EH (cell line): ENCODE measurements at places on chromosomes 3 and 15.

- no peak for DNase-seq
These were observed 5.2 kb downstream of the POC1A start for GRCh38 chr3:52149021-52149420.

DNA sequence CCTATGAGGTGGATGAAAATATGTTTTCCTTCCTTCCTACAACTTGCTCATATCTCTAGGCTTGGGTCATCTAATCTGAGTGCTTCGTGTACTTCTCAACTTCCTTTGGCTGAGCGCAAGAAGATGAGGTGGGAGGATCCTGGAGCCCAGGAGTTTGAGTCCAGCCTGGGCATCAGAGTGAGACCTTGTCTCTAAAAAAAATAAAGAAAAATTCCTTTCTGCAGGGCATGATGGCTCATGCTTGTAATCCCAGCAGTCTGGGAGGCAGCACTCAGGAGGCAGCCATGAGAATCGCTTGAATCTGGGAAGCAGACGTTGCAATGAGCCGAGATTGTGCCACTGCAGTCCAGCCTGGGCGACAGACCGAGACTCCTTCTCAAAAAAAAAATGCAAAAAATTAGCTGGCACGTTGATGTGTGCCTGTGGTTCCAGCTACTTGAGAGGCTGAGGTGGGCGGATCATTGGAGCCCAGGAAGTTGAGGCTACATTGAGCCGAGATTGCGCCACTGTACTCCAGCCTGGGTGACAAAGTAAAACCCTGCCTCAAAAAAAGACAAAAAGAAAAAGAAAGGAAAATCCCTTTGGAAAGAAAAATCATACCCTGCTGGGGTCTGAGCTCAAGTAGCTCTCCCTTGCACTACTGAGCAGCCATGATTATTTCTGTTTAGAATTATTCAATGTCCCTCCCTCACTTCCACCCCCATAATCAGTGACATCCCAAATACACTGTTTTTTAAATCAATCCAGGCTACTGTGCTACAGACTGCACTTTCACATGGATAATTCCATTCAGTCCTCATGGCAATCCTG lies 28.0 kb upstream of the RAB11A start:
- peak; percentile 69 for DNase-seq

DNA sequence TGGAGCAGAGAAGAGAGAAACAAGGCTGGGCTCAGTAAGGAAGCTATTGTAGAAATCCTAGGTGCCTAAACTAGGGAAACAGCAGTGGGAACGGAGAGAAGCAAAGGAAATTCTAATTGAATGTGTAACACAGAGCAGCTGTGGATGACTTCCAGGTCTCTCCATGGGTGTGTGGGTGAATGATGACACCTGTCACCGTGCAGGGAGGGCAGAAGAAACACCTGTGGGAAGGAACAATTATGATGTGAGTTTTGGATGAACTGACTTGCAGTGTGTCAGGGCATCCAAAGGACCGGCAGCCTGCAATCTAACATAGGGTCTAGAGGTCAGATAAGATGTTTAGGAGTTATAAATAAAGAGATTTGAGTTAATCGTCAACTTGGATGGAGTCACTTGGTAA lies 144.2 kb downstream of the RYR3 start:
- no peak for DNase-seq

GRCh38 chr3:80043226-80043625 lies 275.4 kb upstream of the ROBO1 start:
- DNase-seq, result no peak

- peak; percentile 76 for DNase-seq
These were observed 227.3 kb downstream of the ITPR1 start for GRCh38 chr3:4720316-4721075.

DNA sequence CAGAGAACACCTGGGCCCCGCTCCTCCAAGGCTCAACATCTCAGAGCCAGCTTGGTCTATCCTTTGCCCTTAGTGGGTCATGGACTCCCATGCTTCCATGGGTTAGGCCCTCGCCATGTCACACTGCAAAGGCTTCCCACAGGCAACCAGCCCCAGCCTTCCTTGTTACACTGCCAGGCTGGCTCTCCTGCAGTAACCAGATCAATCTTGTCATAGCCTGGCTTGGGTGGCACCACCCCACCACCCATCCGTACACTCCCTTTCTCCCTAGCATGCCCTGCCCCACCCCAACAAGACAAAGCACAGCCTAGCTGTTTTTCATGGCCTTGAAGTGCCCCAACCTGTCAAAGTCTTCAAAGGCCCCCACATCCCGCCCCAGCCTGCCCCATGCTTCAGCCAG lies 30.5 kb downstream of the CA12 start:
- no peak for DNase-seq

GRCh38 chr3:133494469-133494868 lies 79.0 kb upstream of the CDV3 start:
- peak; percentile 25 for DNase-seq

GRCh38 chr3:151919446-151919845 lies 46.0 kb downstream of the SUCNR1 start:
- no peak for DNase-seq

GRCh38 chr3:16673530-16673929 lies 68.3 kb upstream of the DAZL start:
- no peak for DNase-seq

- DNase-seq, result peak; percentile 41
These were observed 25.0 kb downstream of the TCF12 start for GRCh38 chr15:56943403-56943802.

DNA sequence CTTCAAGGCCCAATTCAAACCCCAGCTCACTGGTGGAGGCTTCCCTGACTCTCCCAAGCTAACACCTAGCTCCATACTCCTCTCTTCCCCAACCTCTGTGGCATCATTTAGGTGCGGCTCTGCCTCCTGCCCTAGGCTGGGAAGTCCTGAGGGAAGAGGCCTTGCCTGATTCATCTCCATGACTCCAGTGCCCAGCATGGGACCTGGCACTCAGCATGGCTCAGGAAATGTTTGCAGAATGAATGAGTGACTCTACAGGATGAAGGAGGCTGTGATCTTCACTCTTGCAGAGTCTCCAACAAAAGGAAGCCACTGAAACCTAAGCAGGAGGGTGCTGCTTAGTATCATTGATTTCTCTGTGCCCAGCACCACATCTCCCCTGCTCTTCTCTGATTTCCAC lies 34.5 kb upstream of the INSYN1 start:
- DNase-seq, result no peak

DNA sequence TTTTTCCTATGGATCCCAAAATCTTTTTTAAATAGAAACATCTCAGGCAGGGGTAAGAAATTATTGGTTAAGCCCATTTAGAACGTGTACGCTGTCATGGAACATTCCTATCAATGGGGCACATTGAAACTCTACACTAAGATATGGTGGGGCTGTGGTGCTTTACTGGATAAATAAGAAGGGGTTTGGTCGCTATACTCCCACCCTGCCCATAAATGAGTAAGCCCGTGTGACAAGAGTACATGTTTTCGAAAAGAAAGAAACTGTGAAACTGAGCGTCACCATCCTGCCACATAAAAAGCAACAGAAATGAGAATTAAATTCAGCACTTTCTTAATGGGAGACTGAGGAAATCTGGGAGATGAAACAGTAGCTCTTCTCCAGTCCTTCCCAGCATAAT lies 929.7 kb upstream of the CFAP20DC start:
- DNase-seq, result no peak

DNA sequence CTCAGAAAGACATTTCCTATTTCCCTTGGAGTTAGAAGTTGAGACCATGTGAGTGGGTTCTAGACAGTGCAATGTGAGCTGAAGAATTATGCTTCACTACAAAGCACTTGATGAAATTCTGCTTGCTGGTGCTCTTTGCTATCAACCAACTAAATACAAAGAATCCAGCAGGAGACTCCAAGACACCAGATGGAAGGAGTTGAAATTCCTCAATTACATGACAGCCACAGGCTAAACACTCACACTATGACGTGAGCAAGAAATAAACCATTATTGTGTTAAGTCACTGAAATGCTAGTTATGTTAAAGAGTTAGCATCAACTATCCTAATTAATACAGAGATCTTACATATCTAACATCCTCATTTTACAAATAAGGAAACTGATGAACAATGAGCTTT lies 8.2 kb upstream of the MAP4 start:
- peak; percentile 54 for DNase-seq

DNA sequence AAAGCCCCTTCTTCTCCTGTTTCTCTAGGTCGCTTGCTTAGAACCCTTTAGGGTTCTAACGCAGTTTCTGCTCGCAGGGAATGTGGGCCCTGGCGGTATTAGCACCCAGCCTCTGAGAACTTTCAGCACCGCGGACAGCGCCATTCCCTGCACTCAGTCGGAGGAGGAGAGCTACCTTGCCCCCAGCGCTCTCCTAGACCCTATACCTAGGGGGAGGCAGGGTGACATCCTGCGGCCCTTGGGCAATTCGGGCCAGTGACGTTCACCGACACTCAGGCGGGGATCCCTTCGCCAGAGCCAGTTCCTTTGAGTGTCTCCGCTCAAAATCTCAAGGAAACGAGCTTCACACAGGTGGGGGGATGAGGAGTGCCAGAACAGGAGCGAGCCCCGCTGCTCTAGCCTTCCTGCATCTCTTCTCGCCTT lies 1.3 kb downstream of the SLC7A14 start:
- DNase-seq, result peak; percentile 65

GRCh38 chr3:34323517-34323916 lies 525.1 kb downstream of the PDCD6IP start:
- no peak for DNase-seq

- no peak for DNase-seq
These were observed 446.5 kb downstream of the GRM7 start for GRCh38 chr3:7307410-7307809.

- DNase-seq, result peak; percentile 98
These were observed at the start of gene LMCD1 for GRCh38 chr3:8501371-8502131. LMCD1 (plus strand) TSS chr3:8501823; CDS start chr3:8501939, 116 bp downstream.

DNA sequence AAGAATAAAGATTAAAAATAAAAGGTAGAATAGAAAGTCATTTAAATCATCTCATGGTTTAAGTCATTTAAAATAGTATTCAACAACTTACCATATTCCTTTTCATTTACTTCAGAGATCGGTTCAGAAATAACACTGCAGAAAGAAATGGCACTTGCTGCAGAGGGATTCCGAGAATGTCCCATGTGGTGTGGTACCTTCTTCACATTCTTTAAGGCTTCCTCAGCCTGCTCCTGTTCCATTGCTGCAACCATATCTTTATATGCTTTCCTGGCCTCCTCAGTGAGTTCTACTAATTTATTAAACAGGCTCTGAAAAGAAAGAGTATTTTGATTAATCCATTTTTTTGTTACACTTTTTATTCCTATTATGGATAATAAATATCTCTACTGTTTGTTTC lies 32.6 kb upstream of the SHC4 start:
- DNase-seq, result peak; percentile 62

GRCh38 chr3:197854596-197855343 lies 63.7 kb downstream of the LRCH3 start:
- peak; percentile 99 for DNase-seq

DNA sequence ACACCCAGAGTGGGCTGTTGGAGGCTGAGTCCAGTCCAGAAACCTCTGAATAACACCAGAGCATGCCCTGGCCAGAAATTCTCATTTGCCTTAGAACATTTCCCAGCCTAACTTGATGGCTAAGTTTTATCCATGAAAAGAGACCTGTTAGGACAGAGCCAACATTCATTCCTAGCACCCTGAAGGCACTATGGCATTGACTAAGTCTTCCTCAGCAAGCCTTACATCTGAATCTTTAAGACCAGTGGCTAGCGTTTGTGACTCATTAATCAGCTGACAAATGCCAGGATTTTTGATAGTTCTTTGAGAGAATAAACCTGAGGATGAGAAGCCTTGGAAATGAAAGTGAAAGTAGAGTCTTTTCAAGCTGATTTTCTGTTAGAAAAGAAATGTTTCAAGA lies 1087.1 kb upstream of the ALCAM start:
- DNase-seq, result peak; percentile 72

GRCh38 chr15:33810073-33810595 lies 158.2 kb upstream of the CHRM5 start:
- no peak for DNase-seq

DNA sequence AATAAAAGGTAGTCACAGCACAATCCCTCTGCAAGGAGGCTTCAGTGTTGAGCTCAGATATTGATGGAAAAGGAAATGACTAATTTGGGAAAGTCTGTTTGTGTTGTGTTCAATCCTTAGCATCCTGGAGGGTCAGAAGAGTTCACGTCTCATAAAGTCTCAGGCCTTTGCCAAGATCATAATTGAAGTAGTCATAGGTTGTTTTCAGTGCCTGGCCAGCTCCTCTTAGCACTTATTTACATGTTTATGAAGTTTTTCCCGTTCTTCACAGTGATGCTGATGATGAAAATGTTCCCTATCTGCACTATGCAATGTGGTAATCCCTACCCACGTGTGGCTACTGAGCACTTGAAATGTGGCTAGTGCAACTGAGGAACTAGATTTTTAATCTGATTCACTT lies 61.6 kb upstream of the TGFBR2 start:
- peak; percentile 91 for DNase-seq

- DNase-seq, result no peak
These were observed 6.3 kb downstream of the STARD5 start for GRCh38 chr15:81317642-81318017.

DNA sequence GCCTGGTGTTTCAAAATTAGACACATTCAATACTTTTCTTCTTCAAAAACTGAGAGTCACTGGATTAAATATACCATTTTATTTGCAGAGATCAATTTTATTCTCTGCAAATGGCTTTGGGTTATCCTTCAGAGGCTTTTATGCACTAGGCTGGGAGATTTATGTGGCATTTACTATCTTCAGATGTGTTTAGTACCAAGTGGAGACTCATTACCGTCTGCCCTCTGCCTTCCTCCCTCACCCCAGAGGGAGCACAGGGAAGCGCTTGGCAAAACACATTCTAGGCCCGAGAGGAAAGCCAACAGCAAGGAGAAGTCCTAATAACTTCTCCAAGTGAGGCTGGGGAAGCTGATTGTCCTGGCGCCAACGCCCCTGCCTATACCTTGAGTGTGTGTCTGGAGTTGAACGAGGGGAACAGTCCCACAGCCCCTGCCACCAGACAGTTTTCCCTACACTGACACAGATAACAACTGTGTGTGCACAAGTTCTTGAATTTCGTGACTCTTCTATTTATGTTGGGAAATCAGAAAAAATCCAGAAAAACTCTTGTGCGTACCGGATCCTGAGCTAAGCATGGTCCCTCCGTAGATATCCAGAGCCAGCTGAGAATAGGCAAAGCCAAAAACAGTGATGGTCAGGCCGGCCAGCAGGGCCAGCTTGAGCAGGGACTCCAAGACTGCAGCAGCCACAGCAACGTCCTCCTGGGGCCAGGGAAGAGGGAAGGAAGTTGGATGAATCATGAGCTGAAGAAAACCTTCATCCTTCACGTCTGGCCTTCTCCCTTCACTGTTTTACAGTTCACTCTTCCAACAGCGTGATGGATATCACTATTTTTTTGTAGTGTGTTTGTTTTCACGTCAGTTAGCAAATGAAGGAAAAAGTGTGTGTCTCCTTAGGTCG lies 26.6 kb downstream of the RFT1 start:
- DNase-seq, result peak; percentile 46

- DNase-seq, result peak; percentile 59
These were observed 951 bp downstream of the TARS3 start for GRCh38 chr15:101723171-101723873.

DNA sequence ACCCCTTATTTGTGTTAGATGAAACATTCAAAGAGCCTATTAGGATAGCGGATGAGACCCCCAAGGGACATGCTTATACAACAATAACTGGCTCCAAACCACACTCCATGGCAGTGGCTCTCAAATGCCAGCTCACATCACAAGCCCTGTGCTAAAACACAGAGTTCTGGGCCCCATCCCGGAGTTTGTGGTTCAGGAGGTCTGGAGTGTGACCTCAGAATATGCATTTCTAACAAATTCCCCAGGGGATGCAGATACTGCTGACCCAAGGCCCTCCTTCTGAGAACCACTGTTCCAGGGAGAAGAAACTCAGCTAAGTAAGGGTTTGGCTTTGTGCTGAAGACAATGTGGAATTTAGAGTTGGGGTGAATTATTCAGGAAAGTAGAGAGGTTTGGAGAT lies 3.6 kb downstream of the CCRL2 start:
- no peak for DNase-seq
